ENCODE measurements at places on chromosomes 4 and X.

- no peak for DNase-seq
These were observed 10.2 kb upstream of the GLOD5 start for GRCh38 chrX:48751343-48751742.

DNA sequence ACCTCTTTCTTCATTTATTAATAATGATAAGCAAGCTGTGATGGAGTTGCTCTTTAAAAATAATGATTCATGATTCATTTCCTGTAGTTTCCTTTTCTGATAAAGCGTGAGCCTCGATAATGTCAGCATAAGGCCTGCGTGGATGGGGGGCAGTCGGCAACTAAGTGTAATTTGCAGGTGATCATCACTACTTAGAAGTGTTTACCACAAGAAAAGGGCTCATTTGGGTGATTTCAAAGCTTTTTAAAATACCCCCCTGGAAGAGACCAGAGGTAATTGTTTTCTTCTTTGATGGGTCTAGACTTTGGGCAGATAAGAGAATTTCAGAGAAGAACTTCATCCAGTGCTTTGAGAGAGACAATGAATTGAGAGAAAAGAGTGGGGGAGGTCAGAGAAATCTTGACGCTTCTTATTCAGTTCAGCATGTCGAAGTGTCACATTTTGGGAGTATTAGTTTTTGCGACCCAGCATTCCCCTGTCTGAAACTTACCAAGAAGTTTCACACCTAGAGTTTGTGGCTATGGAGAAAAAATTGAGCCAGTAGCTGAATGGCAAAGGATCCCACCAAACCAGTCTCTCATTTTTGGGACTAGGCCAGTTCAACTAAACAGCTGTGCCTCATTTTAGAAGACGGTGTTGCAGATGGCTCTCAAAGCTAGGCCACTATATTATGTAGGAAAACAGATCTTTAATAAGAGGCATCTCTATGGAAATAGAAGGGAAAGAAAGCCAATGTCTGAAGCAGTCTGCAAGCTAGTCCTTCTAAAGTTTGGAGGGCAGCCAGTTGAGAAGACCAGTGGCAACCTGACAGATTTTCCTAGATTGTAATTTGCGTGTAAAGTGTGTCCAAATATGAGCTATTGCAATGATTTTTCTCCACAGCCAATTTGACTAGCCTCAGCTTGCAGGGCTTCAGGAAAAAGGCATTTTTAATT lies 171.0 kb upstream of the PPP1R2C start:
- DNase-seq = peak; percentile 23

DNA sequence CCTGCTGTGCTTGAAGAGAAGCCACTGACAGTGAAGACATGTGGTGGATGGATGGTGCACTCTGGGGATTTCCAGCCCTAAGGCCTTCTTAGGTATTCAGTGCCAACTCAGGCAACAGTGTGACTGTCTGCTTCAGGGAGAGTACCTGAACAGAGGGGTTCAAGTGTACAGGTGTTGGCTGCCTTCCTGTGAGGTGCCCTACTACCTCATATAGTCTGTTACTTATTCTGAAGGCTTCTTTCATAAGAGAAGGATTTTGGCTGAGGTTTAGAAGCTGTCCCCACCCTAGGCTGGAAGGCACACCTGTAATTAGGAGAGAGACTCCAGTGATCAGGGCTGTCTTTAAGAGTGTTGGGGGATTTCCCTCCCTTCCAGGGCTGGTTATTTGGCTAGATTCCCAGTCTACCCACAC lies 1.8 kb downstream of the FTHL17 start:
- no peak for DNase-seq

GRCh38 chr4:75189711-75190335 lies 256.9 kb downstream of the PARM1 start:
- no peak for DNase-seq

DNA sequence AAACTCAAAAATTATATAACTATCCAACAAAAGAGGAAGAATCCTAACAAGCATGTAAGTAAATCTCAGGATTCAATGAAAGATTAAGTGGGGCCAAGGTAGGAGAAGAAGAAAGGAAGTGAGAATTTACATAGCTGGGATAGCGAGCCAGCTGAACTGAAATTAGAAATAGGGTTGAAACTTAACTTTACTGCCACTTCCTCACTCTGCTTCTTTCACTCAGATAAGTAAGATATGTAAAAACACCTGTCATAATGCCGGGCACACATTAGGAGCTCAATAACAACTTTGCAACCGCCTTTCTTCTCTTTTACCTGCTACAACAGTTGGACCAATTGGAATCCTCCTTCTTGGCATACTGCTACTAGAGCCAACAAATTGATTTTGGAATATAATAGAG lies 129.4 kb downstream of the CNKSR2 start:
- no peak for DNase-seq

DNA sequence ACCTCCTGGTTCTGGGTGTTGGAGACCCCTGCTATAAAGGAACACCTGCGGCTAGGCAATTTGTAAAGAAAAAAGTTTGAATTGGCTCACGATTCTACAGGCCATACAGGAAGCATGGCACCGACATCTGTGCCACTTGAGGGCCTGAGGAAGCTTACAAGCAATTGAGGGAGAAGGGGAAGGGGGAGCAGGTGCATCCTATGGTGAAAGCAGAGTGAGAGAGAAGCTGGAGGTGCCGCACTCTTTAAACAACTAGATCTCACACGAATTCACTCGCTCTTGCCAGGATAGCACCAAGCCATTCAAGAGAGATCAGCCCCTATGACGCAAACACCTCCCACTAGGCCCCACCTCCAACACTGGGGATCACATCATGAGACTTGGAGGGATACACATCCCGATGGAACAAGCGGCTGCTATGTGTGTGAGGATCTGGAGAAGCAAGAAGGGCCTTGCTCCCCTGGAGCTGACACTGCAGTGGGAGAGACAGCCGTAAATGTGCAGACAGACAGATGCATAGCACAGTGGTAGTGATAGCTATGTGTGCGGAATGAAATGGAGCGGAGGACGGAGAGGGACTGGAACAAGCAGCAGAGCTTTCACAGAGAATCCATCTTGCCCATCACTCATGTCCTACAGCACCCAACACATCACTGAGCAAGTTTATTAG lies 60.7 kb upstream of the HELT start:
- no peak for DNase-seq

DNA sequence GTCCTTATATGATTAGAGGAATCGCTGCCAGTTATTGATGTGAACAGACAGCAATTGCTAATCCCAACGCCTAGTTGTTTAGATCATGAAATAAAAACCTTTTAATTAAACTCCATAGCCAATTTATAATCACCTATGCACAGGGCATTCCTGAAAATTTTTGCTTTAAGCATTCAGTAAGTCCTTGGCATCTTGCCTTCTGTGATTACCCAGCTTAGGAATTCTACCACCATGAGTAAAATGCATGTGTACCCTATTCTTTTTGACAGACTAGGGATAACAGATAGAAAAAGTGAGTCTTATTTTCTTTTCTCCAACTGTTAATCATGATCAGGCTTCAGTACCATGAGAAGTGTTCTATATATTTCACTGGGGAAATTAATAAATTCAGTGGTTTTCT lies 995.3 kb upstream of the GRIA3 start:
- peak; percentile 1 for DNase-seq

DNA sequence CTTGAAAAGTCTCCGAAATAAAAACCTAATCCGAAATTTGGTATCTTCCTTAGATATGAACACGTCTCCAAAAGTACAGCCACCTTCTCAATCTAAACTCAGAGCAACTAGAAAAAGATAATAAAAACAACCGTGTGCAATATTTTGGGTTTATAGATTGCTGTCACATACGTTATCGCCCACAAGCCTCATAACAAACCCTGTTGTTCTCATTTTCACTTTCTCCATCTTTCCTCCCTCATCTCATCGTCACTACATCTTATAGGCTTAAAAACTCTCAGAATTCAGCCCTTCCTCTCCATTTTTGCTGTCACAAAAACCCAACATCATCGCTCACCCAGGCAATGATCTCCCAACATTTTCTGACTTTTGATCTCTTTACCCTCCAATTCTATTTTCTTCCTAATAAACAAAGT lies 448 bp upstream of the SCFD2 start:
- DNase-seq = no peak

DNA sequence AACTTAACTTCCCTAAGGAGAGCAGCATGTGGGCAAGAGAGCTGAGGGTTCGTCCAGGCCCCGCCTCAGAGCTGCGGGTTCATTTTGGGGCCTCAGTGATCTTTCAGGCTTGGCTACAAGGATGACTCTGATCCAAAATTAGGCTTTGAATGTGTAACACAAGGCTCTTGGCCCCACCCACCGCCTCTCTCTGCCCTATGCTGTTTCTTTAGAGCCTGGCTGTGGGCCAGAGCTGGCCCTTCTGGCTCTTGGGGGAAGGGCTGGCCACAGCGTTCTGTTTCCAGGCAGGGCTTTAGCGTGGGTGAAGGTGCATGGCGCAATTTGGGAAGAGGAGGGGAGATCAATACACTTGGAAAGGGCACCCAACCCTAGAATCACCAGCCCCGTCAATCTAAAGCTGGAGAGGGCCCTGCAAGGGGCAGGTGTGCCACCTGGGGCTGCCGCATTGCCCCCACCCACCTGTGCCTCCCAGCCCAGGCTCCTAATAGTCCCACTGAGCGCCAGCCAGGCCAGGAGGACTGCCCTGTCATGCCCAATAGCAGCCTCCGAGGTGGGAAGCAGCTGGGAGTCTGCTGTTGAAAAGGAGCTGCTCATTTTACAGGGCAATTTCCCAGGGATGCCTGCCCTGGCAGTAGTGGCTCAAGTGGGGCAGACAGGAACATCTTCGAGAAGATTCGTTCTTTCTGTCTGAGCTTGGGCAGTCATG lies 84.5 kb upstream of the MAML3 start:
- peak; percentile 95 for DNase-seq

GRCh38 chr4:139933541-139933940 lies 220.4 kb downstream of the MAML3 start:
- no peak for DNase-seq

DNA sequence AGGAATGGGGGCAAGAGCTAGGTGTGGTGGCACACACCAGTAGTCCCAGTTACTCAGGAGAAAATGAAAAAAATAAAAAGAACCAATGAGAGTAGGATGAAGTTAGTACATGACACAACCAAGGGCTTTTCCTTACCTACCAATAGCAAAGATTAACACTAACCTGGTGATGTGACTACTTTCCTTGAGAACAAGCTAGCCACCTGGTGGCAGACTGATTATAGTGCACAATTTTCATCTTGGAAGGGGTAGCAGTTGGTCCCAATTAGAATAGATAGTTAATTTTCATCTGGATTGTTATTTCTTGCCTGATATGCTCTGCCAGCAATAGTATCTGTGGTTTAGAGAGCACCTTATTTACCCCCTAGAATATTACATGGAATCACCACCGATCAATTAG lies 1216.8 kb upstream of the PABPC4L start:
- DNase-seq = peak; percentile 4

DNA sequence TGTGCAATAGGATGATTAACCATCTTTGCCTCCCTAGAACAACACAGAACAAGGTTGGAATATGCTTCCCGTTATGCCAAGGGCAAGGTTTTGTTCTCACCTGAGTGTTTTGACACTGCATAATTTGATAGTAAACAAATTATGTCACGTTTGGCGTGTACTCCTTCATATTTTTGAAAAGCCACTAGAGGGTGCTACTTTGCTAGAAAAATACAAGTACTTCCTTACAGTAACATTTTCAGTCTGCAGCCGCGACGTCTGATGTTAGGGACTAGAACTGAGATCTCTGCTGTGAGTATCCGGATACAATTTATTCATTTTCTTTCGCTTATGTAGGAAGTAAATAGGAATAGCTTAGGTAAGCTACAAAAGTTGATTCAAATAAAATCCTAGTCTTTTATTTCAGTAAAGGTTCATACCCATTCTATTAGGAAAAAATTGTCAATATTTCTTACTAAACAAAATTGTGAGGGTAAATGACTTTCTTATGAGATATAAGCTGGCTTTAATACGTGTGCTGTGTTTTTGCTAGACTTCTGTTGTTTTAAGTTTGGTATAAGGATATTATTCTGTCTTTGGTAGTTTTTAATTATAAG lies 181.1 kb upstream of the WDFY3 start:
- peak; percentile 79 for DNase-seq

DNA sequence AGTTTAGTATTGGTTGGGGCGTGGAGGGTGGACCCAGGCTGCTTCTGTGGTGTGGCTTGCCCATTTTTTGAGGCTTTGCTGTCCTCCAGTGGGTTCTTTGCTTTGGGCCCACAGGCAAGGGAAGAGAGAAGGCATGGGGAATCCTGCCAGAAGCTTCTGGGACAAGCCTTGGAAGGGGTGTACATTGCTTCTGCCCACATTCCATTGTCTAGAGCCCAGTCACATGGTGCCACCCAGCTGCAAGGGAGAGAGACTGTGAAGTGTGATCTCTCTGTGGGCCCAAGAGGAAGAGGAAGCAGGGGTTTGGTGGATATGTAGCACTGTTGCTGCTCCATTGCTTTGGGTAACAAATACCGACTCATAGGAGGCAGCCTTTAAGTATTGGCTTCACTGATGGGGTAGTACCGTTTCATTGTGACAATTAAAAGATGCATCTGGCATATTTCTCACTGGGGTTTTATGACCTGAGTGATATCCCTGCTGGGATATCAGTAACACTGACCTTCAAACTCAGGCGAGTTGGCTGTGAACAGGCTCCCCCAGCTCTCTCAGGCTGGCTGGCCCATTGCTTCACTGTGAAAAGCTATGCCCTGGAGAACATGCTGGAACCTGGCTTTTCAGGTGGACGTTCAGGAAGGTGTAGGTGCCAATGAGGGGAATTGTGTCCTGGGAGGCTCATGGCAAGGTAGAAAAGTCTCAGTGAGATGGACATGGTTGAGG lies 85.9 kb downstream of the CLDN34 start:
- peak; percentile 32 for DNase-seq

DNA sequence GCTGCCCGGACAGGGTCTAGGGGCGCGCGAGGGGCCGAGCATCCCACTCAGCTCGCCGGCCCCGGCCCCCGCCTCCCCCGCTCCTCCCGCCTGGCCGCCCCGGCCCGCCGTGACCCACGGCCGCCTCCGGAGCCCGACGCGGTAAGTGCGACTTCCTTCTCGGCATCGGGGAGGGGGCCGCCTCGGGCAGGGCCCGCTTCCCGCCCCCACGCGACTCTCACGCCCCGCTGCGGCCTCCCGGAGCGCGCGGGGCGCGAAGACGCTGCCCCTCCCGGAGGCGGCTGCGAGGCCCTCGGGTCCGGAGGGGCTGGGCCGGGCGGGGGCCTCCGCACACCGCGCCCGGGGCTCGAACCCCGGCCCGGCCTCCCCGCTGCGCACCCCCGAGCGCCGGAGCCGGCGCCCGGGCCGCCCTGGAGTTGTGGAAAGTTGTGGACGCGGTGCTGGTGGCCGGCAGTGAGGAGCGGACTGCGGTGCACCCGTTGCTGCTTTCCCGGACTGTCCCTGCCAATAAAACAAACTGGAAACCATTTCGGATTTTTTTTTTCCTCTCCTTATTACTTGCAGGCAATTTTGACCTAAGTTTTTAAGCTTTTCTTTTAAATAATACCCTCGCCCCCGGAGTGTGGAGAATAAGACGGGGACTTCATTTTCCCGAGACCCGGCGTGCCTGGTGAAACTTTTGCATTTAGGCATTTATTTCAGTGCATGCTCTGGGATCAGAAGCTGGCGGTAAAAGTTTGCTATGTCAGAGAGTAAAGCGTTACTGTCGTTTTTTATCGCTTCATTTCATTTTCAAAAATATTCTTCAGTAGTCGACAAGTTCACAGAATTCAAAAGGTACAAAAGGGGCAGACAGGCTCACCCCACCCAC lies 13.0 kb upstream of the TMEM156 start:
- peak; percentile 34 for DNase-seq

Data from fibroblast of the aortic adventitia (primary cell).